ENCODE measurements at places on chromosomes 7 and 10.

GRCh38 chr10:22992621-22993020 is 64.8 kb downstream of the ARMC3 start:
- no peak for DNase-seq

GRCh38 chr7:9822458-9823290 is 1151.0 kb upstream of the PHF14 start:
- no peak for DNase-seq

DNA sequence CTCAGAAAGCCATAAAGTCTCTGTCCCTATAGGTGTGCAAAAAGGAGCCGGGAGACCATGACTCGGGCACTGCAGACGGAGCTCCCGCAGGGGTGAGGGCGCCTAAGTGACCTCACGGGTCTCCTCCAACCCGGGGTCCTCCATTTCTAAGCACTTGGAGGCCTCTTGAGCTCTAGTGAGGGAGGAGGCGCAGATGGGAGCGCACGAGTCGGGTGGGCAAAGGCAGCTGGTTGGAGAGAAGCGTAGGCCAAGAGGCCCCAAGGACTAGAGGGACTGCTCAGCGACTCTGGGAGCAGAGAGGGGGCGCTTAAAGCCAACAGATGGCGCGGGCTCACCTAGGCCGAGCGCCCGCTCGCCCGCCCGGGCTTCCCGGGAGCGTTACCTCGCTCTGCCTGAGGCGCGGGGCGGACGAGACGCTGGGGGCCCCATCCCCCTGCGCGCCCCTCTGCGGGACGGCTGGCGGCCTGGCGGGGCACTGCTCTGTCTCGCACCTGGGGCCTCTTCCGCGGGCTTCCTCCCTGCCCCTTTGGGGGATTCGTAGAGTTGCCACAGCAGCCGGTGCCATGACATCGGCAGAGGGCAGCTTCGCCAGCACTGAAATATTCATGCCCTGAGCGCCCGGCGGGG is 523 bp upstream of the CDH23 start:
- DNase-seq, result no peak

DNA sequence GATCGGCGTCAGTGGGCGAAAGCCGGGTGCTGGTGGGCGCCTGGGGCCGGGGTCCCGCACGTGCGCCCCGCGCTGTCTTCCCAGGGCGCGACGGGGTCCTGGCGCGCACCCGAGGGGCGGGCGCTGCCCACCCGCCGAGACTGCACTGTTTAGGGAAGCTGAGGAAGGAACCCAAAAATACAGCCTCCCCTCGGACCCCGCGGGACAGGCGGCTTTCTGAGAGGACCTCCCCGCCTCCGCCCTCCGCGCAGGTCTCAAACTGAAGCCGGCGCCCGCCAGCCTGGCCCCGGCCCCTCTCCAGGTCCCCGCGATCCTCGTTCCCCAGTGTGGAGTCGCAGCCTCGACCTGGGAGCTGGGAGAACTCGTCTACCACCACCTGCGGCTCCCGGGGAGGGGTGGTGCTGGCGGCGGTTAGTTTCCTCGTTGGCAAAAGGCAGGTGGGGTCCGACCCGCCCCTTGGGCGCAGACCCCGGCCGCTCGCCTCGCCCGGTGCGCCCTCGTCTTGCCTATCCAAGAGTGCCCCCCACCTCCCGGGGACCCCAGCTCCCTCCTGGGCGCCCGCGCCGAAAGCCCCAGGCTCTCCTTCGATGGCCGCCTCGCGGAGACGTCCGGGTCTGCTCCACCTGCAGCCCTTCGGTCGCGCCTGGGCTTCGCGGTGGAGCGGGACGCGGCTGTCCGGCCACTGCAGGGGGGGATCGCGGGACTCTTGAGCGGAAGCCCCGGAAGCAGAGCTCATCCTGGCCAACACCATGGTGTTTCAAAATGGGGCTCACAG is 1.1 kb downstream of the EGFR start:
- no peak for DNase-seq

DNA sequence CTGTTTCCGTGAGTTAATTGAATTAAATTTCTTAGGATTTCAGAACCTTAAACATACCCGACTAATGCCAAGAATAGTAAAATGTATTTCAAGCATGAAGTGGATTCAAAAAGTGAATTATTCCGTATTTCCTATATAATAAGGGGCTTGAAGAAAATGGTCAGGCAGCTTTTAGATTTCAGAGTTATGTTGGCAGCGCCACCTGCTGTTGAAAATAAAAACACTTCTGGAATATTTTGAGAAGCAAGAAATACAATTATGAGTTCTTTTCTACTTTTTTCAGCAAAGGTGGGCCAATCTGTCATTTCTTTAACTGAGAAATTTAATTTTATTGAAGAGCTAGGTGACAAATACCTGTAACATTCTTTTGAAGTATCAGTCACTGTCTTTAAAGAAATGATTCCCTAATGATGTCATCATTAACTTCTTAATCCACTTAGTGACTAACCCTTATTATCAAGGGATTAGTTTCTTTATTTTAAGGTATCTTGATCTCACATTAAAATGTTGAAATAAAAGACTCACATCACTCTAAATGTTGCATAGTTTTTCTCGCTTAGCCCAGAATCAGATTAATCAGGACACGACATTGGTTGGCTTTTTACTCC is 36.6 kb upstream of the AGR3 start:
- DNase-seq, result no peak

- no peak for DNase-seq
Observed at GRCh38 chr7:114084472-114085312, 165.9 kb upstream of the PPP1R3A start.

- peak; percentile 21 for DNase-seq
Observed at GRCh38 chr10:12181065-12181775, 14.5 kb downstream of the NUDT5 start.

GRCh38 chr10:72659694-72660093 is 32.2 kb upstream of the MCU start:
- DNase-seq, result no peak

DNA sequence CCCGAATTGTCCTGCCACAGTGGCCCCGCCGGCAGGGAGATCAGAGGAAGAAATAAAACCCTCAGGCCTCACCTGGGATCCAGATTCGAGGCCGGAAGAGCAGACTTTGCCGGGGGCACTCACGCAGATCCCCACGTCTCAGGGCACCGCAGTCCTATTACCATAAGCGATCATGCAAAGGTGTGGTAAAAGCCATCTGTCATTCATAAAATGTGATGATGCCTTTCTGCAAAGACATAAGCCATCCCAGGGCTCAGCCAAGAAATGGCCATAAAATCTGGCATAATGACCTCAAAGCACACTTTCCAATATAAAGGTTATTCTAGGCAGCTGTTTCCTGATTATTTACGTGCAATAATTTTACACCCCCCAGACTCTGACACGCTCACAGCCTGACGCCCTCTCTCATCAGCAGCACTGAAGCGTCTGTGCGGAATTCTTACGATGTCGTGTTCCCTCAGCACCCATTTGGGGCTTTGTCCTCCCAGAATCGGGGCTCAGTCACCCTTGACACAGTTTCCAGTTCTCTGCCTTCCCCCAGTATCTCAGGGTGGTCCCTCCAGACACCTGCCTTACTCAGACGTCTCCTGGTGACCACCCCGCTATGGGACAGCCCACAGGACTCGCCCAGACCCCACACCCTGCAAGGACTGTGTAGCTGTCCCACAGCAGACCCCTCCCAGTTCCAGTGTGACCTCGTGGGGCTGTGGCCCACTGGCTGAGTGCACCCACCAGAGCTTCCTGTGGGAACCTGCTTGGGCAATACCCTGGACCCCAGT is 74.3 kb upstream of the FAM20C start:
- DNase-seq, result no peak

GRCh38 chr7:77710861-77711260 is 14.6 kb downstream of the RSBN1L start:
- no peak for DNase-seq

- no peak for DNase-seq
Observed at GRCh38 chr7:23350466-23350865, 51.3 kb downstream of the MALSU1 start.

GRCh38 chr10:99008054-99008453 is 227.6 kb downstream of the HPSE2 start:
- DNase-seq, result no peak

DNA sequence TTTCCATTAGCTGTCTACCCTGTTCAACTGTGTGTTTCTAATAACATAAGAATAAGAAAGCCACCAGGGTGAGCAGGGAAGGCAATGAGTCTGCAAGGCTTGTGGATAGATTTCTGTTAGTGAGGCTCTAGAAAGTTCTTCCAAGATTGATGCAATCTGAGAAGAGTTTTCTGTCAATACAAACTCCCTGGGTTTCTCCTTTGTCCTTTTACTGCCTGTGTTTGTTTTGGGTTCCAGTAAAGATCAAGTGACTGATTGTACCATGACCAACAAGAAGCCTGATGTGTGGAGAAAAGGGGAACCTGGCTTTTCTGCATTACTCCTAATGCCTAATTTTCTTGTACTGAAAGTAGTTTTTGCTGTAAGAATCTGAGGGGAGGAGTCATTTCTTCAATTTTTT is 139.9 kb downstream of the CFTR start:
- no peak for DNase-seq

All from stimulated activated CD8-positive, alpha-beta memory T cell treated with anti-CD3 and anti-CD28 coated beads, Interleukin-15, amount 100 ng/mL, for 24 hours (primary cell).